Occipital lobe (tissue), 3 donors: ENCODE measurements at places on chromosomes 12 and 14. TPM values are rescaled to one million over a fixed set of nuclear protein-coding genes. Genes with fewer than 3 reads are reported as not detected.

Gene GNG2
- 317 TPM for total RNA-seq

Gene DNAJC22
- total RNA-seq: 0.78 TPM

Gene SMOC1
- 18.6 TPM for total RNA-seq

Gene DENND5B
- total RNA-seq: 57.1 TPM

Gene ANKRD33
- total RNA-seq: not detected

Gene ATP2B1
- 272 TPM for total RNA-seq
